ENCODE measurements at places on chromosomes 4 and X.

- no peak for DNase-seq
Observed at GRCh38 chrX:104254442-104255115, at the start of gene ESX1. Gene ESX1 (minus strand): TSS chrX:104254933. CDS start chrX:104254849, 84 bp downstream.

- no peak for DNase-seq
Observed at GRCh38 chr4:36914106-36914505, 330.4 kb upstream of the NWD2 start.

DNA sequence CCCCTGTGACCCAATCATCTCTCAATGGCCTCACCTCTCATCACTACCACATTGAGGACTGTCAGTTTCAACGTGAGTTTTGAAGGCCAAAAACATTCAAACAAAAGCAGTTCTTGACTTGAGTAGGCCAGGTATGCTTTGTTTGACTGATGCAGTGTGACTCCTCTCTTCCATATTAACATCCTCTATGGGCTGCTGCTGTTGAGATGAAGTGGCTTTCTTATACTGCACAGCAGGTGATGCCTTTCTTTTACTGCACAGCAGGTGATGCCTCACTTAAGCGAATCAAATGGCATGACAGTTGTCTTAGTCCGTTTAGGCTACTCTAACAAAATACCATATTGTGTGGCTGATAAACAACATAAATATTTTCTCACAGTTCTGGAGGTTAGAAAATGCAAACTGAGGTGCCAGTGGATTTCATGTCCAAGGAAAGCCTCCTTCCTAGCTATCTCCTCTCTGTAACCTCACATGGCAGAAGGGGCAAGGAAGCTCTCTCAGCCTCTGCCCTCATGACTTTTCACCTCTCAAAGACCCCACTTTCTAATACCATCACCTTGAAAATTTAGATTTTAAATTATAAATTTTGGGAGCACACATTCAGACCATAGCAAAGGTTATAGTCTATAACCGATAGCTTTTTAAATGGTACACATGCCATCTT, 2267.9 kb upstream of the AGA start:
- no peak for DNase-seq

GRCh38 chr4:33532821-33533220, 2711.5 kb downstream of the ARAP2 start:
- no peak for DNase-seq

GRCh38 chr4:109649872-109650271, 53.4 kb downstream of the CASP6 start:
- no peak for DNase-seq

GRCh38 chr4:69071286-69071685, 25.0 kb upstream of the UGT2B7 start:
- DNase-seq: no peak

GRCh38 chr4:10006601-10007435, 14.5 kb downstream of the SLC2A9 start:
- DNase-seq: no peak

- DNase-seq: no peak
Observed at GRCh38 chr4:100679926-100680325, 162.1 kb upstream of the EMCN start.

- DNase-seq: no peak
Observed at GRCh38 chr4:76511947-76512346, 76.9 kb downstream of the SHROOM3 start.

DNA sequence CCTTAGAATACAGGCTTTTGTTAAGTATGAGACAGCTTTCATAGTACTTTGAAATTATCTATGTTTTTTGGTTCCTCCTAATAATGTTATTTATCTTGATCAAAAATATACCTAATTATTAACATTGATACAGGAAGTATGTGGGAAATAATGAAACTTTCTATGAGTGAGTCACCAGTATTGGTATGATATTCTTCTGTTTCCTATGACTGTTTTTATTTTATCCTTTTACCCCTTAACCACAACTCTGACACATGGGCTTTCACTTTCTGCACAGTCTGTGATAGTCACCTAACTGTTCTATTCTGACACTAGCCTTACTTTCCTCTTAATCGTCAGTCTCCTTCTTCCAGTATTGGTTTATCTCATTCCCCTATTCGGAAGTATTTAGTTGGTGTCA, 4.7 kb downstream of the THAP9 start:
- no peak for DNase-seq

GRCh38 chr4:113094331-113094730, 44.9 kb downstream of the ANK2 start:
- DNase-seq: no peak

DNA sequence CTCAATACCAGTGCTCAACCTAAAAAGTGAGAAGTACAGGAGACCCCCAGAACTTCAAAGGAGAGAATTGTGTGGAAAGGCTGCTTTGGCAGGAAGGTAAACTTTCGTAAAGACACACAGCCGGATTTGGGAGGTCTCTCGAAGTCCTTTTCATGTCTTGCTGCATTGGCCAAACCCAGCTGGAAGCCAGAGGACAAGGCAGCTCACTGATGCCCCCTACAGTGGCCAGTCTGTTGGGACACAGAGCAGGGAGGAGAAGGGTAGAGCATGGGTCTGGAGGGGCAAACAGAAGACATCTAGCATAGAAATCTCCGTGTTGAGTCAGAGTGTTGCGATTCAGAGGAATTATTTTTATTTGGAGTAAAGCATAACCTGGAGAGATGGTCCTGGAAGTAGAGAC, 198.9 kb downstream of the ANK2 start:
- no peak for DNase-seq

- no peak for DNase-seq
Observed at GRCh38 chr4:92988301-92988700, 684.5 kb downstream of the GRID2 start.

DNA sequence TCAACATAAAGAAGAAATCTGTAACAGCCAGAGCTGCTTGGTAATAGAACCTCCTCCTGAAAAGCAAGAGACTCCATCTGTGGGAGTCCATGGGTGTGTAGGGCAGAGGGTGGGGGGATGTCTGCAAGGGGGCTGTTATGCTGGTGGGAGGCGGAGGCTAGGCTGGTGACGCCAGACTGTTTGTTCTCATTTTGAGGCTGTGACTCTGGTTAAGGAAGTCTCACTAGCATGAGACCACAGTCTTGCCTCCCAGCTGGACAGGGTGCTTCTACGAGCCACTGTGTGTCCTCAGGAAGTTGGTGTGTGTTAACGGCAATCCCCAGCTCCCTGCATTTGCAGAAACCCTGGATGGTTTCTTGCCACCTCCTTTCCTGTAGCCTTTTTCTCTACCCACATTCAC, 79.8 kb downstream of the NSUN7 start:
- DNase-seq: no peak

GRCh38 chr4:169119536-169119935, 109.5 kb upstream of the CBR4 start:
- no peak for DNase-seq

DNA sequence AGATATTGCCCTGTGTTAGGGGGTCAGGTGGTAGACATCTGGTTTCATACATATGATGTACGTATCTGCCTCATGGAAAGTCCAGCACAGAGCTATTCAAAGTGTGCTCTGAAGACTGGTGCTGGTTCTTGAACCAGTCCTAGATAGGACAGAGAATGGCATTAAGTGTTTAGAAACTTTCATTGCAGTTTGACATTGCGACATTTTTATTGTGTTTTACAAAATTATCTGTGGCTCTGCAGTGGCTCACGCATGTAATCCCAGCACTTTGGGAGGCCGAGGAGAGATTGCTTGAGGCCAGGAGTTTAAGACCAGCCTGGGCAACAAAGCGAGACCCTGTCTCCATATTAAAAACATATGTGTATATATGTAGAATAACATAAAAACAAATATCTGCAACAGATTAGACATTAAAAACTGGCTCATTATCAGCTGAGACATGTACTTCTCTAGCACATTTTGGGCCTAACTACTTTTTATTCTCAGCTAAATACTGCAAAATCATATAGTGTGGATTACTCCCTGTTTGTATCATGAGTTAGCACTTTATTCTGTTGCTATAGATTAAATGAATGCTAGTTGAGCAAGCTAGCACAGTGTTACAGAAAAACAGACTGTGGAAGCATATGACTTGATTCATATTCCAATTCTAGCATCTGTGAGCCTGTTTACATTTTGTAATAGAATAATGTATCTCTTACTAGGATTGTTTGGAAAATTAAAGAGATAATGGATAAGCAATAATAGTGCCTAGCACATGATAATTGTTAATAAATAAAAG, 57.1 kb downstream of the USP9X start:
- DNase-seq: no peak

GRCh38 chr4:14910411-14910810, 91.9 kb upstream of the CPEB2 start:
- DNase-seq: no peak

- DNase-seq: no peak
Observed at GRCh38 chr4:90840828-90841227, 713.6 kb downstream of the CCSER1 start.

DNA sequence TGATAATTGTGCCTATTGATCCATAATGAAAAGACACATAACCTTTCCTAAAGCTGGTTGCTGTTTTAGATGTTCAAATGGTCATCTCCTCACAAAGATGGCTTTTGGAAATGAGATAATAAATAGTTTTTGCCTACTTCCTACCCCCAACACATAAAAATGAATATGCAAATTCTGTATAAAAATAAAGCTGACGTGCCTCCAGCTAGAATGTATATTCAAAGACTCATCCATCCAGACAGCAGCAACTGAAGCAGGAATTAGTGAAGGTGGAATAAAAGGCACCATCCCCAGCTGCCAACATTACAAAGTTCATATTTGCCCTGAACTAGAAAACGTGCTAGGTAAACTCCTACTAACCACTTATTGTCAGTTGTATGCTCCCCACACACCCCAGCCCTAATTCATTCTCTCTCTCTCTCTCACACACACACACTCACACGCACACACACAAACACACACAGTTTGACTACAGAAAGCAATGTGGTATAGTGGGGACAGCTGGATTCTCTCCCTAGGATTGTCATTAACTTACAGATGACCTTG, 53.6 kb downstream of the PCDH19 start:
- no peak for DNase-seq

DNA sequence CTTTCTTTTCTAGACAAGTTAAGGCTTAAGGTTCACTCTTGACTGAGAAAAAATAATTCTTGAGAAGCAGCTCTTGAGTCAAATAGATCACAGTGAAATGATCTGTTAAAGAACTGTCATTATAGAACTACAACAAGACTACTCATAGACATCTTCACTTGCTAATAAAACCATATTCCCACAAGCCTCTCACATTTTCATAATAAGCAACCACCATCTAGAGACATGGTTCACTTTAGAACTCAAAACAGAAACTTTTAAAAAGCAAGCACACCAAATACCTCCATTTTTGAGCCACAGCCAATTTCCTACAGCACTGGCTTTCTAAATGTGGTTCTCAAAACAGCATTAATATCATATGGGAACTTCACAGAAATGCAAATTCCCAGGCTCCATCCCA, 309.5 kb downstream of the TMA16 start:
- DNase-seq: no peak

DNA sequence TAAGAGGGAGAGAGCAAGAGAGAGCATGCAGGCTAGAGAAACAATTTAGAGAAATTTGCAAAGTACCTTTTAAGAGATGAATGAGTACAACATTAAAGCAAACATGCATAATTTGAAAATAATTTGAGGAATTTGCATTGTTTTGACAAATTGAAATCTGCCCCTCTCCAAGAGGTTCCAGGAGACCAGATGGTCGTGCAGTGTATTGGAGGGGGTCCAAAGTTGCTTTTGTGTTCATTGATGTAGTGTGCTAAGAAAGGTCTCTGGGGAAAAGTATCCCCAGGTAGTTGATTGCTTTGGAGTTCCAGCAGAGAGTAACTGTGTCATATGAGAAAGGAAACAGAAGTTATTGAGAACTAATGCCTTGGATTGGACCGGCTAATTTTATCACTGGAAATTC, 635.0 kb upstream of the TENM3 start:
- DNase-seq: no peak

- DNase-seq: no peak
Observed at GRCh38 chr4:112735474-112735951, 98.6 kb downstream of the LARP7 start.

DNA sequence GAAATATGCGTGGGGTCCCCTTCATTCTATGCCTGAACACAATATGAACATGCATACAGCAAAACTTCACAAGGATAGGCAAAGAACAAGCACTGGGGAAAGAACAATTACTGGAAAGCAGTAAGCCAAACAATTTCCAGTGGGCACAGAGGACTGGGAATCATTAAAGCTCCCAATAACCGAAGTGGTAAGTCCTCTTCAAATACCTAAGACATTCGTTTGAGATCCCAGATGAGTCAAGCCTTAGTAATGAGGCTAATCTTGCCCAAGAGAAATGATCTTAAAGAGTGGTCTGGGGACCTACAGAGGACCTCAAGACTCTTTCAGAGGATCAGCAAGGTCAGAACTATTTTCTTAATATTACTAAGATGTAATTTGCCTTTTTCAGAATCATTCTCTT, 28.6 kb downstream of the ANAPC10 start:
- no peak for DNase-seq

DNA sequence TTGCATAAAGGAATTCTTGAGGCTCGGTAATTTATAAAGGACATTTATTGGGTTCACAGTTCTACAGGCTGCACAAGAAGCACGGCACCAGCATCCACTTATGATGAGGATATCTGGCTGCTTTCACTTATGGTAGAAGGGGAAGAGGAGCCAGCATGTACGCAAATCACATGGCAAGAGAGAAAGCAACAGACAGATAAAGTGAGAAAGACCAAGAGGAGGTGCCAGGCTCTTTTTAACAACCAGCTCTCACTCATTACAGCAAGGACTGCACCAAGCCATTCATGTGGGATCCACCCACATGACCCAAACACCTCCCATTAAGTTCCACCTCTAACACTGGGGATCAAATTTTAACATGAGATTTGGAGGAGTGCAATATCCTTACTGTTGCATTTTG, 1198.2 kb downstream of the ADGRL3 start:
- no peak for DNase-seq

DNA sequence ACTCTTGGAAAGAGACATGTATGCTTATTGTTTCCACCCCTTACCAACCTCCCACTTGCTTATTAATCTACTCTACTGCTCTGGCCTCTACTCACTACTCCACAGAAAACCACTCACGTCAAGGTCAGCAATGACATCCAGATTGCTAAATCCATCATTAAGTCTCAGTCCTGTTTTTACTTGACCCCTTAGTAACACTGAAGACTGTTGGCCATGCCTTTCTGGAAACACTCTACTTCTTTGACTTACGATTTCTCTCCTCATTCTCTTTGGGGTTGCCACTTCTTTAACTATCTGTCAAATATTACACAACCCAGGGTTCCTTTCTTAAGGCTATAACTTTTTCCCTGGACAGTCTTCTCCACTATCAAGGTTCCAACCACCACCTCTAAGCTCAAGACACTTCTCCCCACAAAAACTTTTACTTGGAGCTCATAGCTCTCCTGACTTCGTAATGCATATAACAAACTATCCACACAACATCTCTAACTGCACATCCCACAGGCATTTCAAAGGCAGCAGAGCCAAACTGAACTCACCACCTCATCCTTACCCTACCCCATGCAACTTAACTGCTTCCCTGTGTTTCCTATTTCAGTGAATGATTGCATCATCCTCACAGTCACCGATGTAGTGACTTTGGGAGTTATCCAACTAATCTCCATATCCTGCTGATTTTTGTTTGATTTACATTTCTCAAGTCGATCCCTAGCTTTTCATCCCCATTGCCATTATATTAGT, 15.8 kb upstream of the MAGEA4 start:
- DNase-seq: no peak

- no peak for DNase-seq
Observed at GRCh38 chrX:39402158-39402557, 600.9 kb downstream of the MID1IP1 start.

Measured in cortex of kidney (tissue), 1 donor.